ENCODE measurements at places on chromosomes 1 and 21. TPM values are rescaled to one million over a fixed set of nuclear protein-coding genes. Genes with fewer than 3 reads are reported as not detected.
A peak's percentile ranks its signal among the peaks of the same experiment; 100 is the strongest.

DNA sequence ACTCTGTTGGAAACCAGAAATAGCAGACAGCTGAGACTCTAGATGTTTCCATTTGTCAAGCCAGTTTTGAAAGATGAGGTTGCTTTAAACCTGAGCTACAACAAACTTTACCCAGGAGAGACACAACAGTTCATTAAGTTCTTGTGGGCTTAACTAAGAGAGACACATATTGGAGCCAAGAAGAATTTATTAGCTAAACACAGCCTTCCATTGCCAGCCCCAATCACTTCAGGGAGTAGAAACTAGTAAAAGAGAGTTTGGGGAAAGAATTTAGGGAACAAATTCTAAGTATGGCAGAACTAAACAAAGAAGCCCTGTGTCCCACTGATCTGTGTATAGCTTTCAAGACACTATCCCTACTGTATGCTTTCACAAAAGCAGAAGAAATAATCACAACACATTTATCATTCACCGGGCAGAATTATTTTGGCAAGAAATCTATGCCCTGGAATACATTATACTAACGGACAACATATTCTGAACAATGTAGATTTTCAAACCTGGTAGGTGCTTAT lies 87.3 kb upstream of the KAZN start:
- no peaks in the 10 kb centered on the region for H3K36me3 ChIP-seq
- H3K4me1 ChIP-seq: no peaks in the 10 kb centered on the region
- no peak overlapping the region for H3K27ac ChIP-seq

GRCh38 chr1:30751830-30752650 lies 5.5 kb downstream of the LAPTM5 start:
- DNase-seq: no peak
- no peak overlapping the region for H3K27ac ChIP-seq
- no peaks in the 10 kb centered on the region for H3K36me3 ChIP-seq
- H3K4me1 ChIP-seq: peaks cover 2% of the 10 kb centered on the region

DNA sequence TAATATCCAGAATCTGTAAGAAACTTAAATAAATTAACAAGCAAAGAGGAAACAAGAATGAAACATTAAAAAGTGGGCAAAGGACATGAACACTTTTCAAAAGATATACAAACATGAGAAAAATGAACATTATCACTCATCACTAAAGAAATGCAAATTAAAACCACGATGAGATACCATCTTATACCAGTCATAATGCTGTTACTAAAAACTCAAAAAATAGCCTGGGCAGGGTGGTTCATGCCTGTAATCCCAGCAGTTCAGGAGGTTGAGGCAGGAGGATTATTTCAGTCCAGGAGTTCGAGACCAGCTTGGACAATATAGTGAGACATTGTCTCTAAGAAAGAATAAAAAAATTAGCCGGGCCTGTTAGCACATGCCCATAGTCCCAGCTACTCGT lies 6.1 kb downstream of the ZNF124 start:
- peaks cover 20% of the 10 kb centered on the region for H3K36me3 ChIP-seq
- no peak overlapping the region for H3K4me3 ChIP-seq
- no peak for DNase-seq
- no peaks in the 10 kb centered on the region for H3K4me1 ChIP-seq

DNA sequence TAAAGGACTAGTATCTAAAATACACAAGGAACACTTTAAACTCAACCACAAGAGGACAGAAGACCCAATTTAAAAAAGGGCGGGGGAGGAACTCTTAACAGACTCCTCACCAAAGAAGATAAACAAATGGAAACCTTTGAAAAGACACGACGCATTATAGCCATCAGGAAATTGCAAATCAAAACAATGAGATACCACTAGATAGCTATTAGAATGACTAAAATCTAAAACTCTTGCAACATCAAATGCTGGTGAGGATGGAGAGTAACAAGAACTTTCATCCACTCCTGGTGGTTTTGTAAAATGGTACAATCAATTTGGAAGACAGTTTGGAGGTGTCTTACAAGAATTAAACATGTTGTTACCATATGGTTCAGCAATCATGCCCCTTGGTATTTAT lies 708.2 kb downstream of the BRINP3 start:
- no peak overlapping the region for H3K4me3 ChIP-seq
- no peaks in the 10 kb centered on the region for H3K36me3 ChIP-seq
- H3K27me3 ChIP-seq: no peaks in the 10 kb centered on the region
- H3K27ac ChIP-seq: no peak overlapping the region

DNA sequence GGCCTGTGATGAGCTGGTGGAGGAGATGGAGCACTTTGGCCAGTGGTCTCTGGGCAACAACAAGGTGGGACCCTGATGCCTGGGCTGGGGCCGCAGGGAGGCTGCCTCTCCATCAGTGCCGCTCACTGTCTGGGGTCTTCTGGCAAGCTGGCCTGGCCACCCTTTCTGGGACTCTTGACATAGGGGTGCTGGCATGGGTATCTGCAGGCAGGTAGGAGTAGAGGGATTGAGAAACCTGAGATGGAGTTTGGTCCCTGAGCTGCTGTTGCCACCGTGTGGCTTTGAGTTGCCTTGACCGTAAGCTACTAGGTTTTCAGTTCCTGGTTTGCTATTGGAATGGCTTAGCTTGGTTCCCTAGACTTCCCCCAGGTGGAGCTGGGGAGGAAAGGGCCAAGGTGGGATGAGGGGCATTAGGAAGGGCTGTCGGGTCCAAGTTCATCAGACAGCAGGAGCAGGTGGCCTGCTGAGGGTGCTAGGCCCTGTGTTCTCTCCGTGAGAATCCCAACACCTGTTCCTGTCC lies 13.2 kb upstream of the MFN2 start:
- no peak overlapping the region for H3K27ac ChIP-seq
- H3K4me1 ChIP-seq: no peaks in the 10 kb centered on the region
- peaks cover 49% of the 10 kb centered on the region for H3K36me3 ChIP-seq
- no peaks in the 10 kb centered on the region for H3K27me3 ChIP-seq
- H3K4me3 ChIP-seq: no peak overlapping the region

DNA sequence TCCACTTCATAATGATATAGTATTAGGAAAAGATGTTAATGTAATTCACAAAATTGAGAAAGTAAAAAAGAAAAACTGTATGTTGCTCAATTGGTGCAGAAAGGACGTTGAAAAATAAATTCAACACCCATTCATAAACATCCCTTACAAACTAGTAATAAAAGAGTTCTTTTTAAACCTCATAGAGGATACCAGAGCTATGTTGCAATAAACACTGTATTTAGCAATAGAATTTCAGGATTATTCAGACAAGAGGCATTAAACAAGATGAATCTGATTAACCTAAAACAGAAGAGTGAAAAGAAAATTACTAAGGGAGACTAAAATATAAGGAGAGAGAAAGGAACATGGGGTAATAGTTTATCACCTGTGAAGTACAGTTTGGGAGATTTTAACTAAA lies 154.8 kb downstream of the NTPCR start:
- H3K27me3 ChIP-seq: no peaks in the 10 kb centered on the region
- no peaks in the 10 kb centered on the region for H3K36me3 ChIP-seq
- H3K4me1 ChIP-seq: no peaks in the 10 kb centered on the region
- DNase-seq: no peak
- no peak overlapping the region for H3K27ac ChIP-seq
- H3K4me3 ChIP-seq: no peak overlapping the region

- no peaks in the 10 kb centered on the region for H3K36me3 ChIP-seq
- DNase-seq: no peak
- H3K27ac ChIP-seq: no peak overlapping the region
- peaks cover 8% of the 10 kb centered on the region for H3K4me1 ChIP-seq
- H3K4me3 ChIP-seq: no peak overlapping the region
Observed at GRCh38 chr1:58901008-58901407, 117.2 kb upstream of the JUN start.

DNA sequence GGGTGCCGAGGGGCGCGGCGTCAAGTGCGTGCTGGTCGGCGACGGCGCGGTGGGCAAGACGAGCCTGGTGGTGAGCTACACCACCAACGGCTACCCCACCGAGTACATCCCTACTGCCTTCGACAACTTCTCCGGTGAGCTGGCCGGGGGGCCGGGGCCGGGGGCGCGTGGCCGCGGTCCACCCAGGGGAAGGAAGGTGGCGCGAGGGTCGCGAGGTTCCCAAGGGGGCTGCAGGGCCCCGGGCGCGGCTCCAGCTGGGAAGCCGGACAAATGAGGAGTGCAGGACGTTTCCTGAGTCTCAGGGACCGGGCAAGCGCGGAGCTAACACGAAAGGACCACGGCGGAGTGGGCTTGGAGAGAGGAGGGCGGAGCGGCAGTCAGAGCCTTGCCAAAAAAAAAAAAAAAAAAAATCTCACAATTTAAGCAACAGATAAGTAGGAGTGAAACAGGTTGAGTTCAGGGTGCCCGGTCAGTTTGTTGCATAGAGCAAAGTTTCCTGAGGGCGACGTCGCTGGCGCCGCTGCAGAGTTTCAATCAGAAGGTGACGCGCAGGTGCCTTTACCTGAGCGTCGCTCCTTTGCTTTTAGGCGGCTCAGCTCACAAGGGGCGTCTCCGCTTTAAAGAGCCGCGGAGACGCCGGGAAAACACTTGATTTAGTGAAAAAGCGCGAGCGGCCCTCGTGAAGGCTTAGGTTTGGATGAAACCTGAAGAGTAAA lies 750 bp downstream of the RHOU start:
- H3K27me3 ChIP-seq: no peaks in the 10 kb centered on the region
- peak; percentile 18 for DNase-seq
- peaks cover 16% of the 10 kb centered on the region for H3K4me1 ChIP-seq
- H3K4me3 ChIP-seq: peak overlapping the region; percentile 62

DNA sequence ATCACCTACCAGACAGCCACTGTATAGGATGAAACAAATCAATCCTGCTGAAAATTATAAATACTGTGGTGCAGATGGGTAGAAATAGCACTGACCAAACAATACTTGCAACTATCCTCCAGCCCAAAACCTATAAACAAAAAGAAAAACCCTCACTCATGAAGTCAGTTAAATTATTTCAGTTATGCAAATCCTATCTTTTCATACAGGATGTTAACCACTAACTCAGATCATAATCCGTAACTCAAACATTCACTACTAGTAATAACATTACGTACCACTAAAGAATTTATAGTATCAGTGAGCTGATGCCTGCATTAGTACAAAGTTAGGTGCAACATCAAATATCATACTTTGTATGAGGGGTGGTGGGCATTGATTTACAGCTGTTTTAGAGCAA lies 2.6 kb downstream of the NDC1 start:
- no peak overlapping the region for H3K27ac ChIP-seq
- peaks cover 10% of the 10 kb centered on the region for H3K36me3 ChIP-seq
- no peak overlapping the region for H3K4me3 ChIP-seq
- H3K4me1 ChIP-seq: no peaks in the 10 kb centered on the region
- H3K27me3 ChIP-seq: no peaks in the 10 kb centered on the region
- DNase-seq: no peak

DNA sequence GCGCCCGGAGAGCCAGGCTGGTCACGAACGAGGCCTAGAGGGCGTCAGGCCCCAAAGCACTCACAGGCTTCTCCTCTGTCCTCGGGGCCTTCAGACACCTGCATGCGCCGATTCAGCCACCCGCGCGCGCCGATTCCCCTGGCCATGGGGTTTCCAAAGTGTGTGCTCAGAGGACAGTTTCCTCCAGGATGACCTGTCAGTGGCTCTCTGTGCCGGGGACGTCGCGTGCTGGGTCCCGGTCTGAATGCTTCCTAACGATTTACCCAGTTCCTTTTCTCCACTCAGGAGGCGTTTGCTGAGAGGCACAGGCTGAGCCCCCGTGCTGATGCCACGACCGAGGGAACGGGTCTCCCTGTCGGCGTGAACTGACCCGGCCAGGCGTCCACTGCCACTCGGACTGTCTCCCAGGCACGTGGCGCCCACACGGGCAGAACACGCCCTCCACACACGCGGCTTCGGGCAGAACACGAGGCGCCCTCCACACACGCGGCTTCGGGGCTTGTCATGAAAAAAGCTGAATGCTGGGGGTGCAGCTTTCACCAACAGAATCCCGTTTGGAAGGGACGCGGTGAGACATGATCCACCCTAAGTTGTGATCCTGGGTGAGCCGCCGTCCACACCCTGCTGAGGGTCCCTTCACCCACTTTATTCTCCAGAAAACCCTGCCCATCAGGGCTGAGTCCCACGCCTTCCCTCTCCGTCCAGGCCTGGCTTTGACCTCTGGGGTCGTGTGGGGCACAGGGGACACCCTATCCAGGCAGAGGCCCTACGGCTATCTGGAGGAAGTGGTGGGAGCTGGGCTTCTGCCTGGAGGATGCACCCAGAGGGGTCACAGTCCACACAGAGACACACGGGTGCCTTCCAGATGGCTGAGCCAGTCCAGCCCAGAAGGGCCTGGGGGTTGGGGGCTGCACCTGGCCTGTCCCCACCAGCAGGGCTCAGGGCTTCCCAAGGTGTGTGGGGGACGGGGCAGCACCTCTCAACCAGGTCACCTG lies 56.1 kb downstream of the COL6A1 start:
- no peak overlapping the region for H3K4me3 ChIP-seq
- no peaks in the 10 kb centered on the region for H3K27me3 ChIP-seq
- H3K27ac ChIP-seq: no peak overlapping the region
- no peaks in the 10 kb centered on the region for H3K4me1 ChIP-seq
- no peaks in the 10 kb centered on the region for H3K36me3 ChIP-seq

DNA sequence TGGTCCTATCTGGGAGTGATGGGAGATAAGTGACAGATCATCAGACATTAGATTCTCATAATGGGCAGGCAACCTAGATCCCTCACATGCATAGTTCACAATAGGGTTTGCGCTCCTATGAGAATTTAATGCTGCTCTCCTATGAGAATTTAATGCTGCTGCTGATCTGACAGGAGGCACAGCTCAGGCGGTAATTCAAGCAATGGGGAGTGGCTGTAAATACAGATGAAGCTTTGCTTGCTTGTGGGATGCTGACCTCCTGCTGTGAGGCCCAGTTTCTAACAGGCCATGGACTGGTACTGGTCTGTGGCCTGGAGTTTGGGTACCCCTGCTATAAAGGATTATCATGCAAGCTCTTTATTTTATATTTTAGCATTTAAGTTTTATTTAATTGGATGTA lies 72.0 kb downstream of the ZMYM4 start:
- H3K27ac ChIP-seq: no peak overlapping the region
- H3K4me3 ChIP-seq: no peak overlapping the region
- H3K27me3 ChIP-seq: no peaks in the 10 kb centered on the region
- no peaks in the 10 kb centered on the region for H3K4me1 ChIP-seq
- no peak for DNase-seq
- H3K36me3 ChIP-seq: no peaks in the 10 kb centered on the region

- no peak for DNase-seq
- no peaks in the 10 kb centered on the region for H3K4me1 ChIP-seq
- no peaks in the 10 kb centered on the region for H3K27me3 ChIP-seq
Observed at GRCh38 chr1:101483982-101484688, 247.3 kb downstream of the S1PR1 start.

- H3K27ac ChIP-seq: peak within 1 kb of the TSS; percentile 76
- no peaks in the 10 kb centered on the region for H3K27me3 ChIP-seq
- H3K4me3 ChIP-seq: peak within 1 kb of the TSS; percentile 73
Observed at GRCh38 chr1:83998498-83999315, at the start of gene TTLL7. TTLL7 (minus strand) TSS chr1:83999132; CDS start chr1:83952211, 46,921 bp downstream.

DNA sequence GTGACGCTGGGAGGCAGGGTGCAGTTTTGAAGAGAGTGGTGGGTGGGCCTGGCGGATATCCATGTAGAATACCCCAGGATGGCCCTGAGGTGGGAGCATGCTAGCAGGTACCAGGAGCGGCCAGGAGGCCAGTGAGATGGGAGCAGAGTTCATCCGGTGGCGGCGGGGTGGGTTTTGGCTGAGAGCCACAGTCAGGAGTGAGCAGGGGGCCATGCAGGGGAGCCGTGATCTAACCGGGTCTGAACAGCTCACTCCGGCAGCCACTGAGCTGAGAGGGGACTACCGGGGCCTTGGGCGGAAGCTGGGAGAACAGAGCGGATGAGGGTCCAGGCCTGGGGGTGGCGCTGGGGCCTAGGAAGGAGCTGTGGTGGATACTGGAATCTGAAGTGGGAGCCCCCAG lies 47.6 kb upstream of the LRP8 start:
- no peaks in the 10 kb centered on the region for H3K27me3 ChIP-seq
- DNase-seq: no peak
- H3K4me3 ChIP-seq: no peak overlapping the region
- H3K27ac ChIP-seq: no peak overlapping the region
- H3K4me1 ChIP-seq: no peaks in the 10 kb centered on the region

The HPDL gene
- total RNA-seq: not detected

The THBS3 gene
- 15.9 TPM for total RNA-seq

The FBXO2 gene
- 81.1 TPM for total RNA-seq

All from HCT116 (cell line).